Central memory CD8-positive, alpha-beta T cell (primary cell): ENCODE measurements at places on chromosomes 4 and X.

DNA sequence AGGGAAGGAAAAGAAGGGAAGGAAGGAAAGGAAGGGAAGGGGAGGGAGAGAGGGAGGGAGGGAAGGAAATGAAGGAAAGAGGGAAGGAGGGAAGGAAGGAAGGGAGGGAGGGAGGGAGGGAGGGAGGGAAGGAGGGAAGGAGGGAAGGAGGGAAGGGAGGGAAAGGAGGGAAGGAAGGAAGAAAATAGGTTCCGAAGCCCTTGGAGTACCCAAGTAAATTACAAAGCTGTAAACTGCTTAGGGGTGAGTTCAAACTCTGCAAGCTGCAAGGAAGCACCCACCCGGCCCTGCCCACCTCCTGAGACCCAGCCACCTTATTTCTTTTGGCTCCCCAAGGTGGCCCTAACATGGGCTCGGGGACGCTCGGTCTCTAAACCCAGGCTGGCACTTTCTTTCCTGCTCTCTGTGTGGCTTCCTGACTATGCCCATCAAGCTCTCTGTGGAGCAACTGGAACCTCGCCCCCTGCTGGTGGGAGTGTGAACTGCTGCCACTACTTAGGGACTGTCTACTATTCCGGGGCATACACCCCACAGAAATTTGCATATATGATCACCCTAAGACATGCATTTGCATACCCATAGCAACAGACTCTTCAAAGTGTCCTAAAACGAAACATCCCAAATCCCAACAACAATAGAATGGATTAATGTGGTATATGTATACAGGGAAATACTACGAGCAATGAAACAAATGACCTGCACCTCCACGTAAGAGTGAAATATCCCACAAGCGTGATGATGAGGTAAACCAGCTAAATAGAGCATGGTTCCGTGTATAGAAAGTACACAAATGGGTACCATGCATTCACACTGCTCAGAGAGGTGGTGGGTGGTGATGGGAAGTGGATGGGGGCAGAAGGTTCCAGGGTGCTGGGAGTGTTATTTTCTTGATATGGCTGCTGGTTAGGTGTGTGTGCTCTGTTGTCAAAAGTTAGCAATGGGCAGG lies 151.7 kb upstream of the TBL1X start:
- peak; percentile 53 for DNase-seq

- no peak for DNase-seq
Observed at GRCh38 chr4:186709517-186709916, 14.1 kb downstream of the FAT1 start.

DNA sequence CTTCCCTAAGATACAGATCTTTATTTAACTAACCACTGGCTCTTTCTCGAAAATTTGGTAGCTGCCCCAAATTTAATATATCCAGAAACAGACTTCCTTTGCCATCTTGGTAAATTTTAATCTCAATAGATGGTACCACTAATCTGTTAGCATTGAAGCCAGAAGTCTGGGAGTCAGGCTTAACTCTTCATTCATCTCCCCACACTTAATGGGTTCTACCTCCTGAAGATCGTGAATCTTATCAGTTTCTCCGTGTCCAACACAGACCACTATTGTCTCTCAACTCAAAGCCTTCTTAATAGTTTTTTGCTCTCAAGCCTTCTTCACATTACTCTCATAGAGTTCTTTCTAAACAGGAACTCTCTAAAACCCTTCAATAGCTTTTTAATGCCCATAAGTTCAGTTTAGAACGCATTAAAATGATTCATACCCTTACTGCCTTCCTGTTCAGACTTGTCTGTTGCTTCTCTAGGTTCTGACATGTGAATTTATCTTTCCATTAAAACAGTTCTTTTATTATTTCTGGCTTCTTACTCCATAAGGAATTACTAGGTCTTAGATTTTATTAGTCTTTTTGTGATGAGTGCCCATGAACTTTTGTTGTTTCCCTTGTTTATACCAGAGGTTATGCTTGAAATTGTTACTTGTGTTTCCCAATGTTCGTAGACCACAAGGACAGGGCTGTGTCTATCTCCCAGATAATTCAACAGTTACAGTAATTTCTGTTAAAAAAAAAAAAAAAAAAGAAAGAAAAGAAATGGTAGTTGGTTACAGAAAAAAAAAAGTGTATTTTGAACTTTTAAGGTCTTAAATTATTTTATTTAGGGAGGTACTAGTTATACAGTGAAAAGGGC lies 54.7 kb downstream of the SMARCAD1 start:
- DNase-seq = no peak

DNA sequence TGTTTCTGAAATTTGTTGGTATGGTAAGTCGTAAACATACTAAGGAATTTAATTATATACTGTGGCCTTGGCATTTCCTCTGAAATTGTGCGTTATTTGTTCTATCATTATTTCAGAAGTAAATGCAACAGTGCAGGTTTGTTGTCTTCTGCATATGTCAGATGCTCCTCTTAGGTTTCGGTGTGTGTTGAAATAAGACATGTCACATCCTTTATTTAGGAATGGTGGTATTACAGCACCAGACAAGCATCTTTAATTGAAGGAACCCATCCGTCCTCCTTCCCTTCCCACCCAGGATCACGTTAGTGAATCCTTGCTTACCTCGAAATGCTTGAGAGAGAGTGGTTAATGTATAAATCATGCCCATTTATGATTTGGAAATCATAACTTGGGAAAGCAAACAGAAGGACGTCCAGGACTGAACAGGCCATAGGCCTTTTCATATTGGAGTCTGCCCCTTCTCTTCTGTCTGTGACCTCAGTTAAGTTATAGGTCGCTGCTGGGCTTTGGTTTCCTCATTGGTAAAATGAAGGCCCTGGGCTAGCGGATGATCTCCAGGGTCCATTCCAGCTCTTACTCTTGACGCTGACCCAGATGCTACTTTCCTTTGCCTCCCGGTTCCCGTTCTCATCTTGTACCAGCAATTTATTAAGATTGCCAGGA lies 134.1 kb downstream of the KLHL8 start:
- DNase-seq = no peak

- DNase-seq = no peak
Observed at GRCh38 chr4:141797966-141798365, 161.6 kb downstream of the IL15 start.

- DNase-seq = no peak
Observed at GRCh38 chr4:7180938-7181337, 11.4 kb upstream of the SORCS2 start.

GRCh38 chr4:182671231-182671630 lies 246.0 kb downstream of the DCTD start:
- DNase-seq = no peak

- no peak for DNase-seq
Observed at GRCh38 chr4:1722551-1723118, 1.3 kb downstream of the TACC3 start.

DNA sequence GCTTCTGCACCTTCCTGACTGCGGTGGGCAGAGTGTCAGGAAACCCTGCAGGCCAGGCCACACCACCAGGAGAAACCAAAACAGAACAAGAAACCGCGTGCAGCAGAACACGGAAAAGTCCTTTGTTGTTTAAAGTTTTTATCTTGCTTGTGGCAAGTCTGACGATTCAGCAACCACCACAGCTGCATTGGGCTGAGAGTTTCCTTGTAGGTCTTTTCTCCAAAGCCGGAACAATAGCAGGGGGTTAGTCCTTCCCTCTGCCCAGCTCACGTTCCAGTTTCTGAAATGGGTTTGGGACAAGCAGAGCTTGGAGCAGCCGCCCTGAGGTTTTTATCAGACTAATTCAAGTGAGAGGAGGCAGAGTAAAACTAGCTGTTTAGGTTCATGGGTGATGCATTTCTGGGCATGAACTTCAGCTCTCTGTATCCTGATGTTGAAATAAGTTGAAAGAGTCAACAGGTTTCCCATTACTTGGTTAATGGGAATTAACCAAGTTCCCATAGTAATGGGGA lies 216.9 kb downstream of the PTTG2 start:
- DNase-seq = peak; percentile 36

GRCh38 chr4:105603158-105603557 lies 50.7 kb downstream of the ARHGEF38 start:
- no peak for DNase-seq

DNA sequence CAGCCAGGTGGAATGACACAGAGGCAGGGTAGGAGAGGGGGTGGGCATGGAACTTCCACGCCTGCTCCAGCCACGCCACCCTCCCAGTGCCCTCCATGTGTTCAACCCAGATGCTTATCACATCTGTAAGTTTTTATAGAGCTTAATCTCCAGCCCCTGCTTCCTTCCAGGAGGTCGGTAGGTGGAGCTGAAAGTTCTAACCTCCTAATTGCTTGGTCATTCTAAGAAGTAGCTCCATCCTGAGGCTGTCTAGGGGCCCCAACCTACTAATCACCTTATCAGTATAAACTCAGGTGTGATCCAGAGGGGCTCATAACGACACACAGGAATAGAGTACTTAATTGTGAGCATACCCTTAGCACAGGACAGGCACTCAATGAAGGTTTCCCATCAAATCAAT lies 18.3 kb downstream of the QDPR start:
- no peak for DNase-seq

GRCh38 chr4:60682901-60683300 lies 517.2 kb upstream of the ADGRL3 start:
- DNase-seq = no peak

- no peak for DNase-seq
Observed at GRCh38 chr4:94410678-94411206, 41.0 kb upstream of the PDLIM5 start.

GRCh38 chr4:126916626-126917140 lies 716.1 kb upstream of the INTU start:
- no peak for DNase-seq

- DNase-seq = no peak
Observed at GRCh38 chrX:88170553-88170952, 576.5 kb upstream of the CPXCR1 start.

DNA sequence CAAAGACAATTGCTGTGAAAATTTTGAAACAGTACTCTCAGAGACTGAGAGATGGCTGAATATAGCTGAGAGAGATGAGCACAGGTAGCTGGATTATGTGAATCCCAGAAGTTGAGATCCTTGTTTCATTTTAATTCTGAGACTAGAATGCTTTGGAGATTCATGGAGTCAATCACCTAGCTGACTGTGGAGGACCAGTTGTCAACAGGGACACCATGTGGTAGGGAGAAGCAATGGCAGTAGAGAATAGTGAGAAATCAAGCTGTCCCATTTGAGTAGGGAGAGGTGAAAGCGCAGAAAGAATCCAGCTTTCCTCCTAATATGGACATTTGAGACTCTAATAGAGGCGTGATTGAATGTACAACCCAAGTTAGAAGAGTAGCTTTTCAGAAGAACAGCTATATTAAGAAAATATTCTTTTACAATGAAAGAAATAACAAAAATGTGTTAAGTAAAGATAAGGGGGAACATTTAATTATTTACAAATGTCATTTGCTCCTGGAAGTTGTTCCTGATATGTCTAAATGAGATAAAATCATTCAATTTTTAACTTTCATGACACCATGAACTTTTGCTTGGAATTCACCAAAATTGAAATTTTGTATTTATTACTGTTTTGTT lies 30.3 kb upstream of the GLRB start:
- no peak for DNase-seq

- no peak for DNase-seq
Observed at GRCh38 chrX:119734897-119735339, 23.5 kb upstream of the SOWAHD start.

DNA sequence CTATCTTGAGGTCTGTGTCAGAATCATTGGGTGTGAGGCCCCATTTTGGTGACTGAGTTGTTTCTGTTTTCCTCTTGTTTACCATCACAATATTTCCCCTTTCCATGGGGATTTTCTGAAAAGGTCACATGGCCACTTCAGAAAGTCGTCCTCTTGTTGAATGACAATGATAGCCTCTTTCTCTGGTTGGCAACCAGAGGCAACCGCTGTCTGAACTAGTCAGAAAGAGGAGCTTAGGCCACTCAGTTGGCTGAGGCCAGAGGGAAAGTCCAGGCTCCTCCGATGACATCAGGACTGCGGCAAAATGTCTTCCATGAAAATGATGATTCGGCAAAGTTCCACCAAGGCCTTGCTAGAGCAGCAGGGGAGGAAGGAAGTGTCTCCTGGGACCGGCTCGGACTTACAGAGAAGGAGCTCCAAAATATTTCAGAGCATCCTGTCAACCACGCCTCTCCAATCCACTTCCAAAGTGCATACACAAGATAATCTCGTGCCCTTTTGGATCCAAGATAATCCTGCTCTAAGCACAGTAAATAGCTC lies 19.1 kb upstream of the RBM47 start:
- no peak for DNase-seq

DNA sequence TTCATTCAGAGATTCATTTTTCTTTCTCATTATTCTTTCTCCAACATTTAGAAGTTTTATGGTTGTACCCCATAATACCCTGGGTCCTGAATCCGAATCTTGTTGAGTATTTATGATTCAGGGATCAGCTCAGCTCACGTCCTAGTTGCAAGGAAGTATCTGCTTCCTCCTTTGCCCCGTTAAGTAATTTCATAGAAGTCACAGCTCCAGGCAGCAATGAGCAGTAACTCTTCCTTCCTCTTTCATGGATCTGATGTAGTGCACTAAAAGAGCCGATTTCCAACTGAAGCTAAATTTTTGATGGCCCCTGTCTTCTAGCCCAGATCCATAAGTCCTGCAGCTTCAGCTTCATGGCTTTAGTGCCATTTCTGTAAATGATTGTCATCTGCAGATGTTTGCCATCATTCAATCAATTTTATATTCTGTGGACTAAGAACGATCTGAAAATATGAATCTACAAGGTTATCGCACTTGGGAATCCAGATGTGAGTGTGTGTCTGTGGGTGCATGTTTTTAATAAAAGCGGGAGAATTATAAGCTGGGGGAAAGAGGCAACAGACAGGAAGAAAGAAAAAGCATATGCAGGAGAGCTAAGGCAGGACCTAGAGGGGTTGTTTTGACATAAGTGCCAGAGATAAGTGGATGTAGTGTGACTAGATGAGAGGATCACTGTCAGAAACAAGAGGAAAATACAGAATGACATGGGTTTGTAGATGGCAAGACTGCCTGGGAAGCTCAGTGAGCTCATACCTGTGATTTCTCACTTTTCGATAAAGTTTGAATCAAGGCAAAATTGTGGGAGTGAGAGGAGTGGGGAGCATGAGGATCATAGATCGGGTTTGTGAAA lies 17.5 kb downstream of the VEGFD start:
- DNase-seq = no peak

GRCh38 chr4:17316566-17316965 lies 195.3 kb downstream of the QDPR start:
- no peak for DNase-seq

- DNase-seq = no peak
Observed at GRCh38 chr4:181476508-181476890, 766.7 kb upstream of the TENM3 start.

GRCh38 chr4:86033171-86033570 lies 326.7 kb downstream of the MAPK10 start:
- DNase-seq = no peak

GRCh38 chr4:106718548-106718947 lies 317.6 kb downstream of the DKK2 start:
- no peak for DNase-seq

- DNase-seq = no peak
Observed at GRCh38 chr4:146245850-146246249, 31.5 kb downstream of the REELD1 start.
